ENCODE measurements at places on chromosomes 2 and 18.
A peak's percentile ranks its signal among the peaks of the same experiment; 100 is the strongest.

- peak; percentile 66 for DNase-seq
Observed at GRCh38 chr18:28729321-28729720, 552.4 kb upstream of the CDH2 start.

GRCh38 chr2:57862153-57862552 lies 184.5 kb upstream of the VRK2 start:
- DNase-seq = no peak

GRCh38 chr18:1914489-1914888 lies 656.8 kb downstream of the METTL4 start:
- no peak for DNase-seq

DNA sequence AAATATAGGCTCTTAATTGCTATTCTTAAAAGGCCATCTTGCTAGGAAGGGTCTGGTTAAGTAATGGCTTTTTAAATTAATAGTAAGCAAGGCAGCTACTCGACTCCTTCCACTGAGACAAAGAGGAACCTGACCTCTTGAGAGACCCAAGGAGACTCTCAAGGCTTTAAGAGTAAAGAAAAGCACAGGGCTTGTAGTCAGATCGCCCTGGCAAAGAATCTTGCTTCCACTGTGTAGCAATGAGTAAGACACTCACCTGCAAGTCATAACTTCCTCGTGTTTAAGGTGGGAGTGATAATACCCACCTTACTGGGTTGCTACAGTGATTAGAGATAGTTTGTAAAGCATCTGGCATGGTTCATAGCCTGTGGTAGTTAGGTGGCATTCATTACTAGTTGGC lies 274.5 kb downstream of the TSN start:
- DNase-seq = no peak

All from fibroblast of upper back skin (primary cell).